ENCODE measurements at places on chromosomes 12 and 14.

GRCh38 chr12:103596981-103597380 is 9.9 kb downstream of the STAB2 start:
- DNase-seq: no peak

- DNase-seq: no peak
These were observed 376.2 kb downstream of the DPF3 start for GRCh38 chr14:72517736-72518135.

DNA sequence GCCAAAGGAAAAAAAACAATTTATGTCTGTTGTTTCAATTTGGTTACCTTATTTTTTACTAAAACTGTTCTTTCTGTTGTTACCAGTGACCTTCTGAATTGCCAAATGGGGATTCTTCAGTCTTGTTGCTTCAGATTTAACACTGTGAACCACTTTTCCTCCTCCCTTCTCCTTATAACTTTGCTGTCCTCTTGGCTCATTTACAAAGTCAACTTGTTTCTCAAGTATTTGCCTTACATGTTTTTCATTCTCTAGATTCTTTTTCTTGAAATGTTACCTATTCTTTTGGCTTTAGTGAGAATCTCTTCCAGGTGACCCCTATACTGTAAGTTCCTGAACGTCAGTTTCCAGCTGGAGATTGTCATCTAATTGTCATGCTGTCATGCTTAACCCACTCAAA is 19.4 kb downstream of the FUT8 start:
- no peak for DNase-seq

- no peak for DNase-seq
These were observed 27.9 kb downstream of the FAR2 start for GRCh38 chr12:29176941-29177340.

DNA sequence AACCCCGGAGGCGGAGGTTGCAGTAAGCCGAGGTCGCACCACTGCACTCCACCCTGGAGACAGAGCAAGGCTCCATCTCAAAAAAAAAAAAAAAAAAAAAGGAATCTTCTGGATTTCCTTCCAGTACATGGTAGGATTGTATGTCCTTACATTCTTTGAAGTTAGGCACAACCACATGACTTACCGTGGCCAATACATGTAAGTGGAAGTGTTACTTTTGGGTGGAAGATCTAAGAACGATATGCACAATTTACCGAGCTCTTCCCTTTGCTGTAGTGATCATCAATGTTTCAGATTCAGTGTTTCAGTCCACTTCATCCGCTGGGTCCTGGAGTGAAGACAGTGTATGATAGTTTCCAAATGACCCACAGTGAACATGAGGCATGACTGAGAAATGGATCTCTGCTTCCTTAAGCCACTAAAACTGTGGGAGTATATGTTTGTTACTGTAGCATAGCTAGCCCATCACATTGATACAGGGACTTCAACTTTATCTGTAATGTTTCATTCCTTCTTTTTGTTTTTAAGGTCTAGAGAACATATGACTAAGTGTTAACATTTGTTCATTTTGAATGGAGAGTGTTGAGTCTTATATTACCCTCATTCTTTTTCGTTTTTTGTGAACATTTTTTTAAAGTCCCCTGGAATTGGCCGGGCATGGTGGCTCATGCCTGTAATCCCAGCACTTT is 18.5 kb upstream of the NINJ2 start:
- DNase-seq: no peak

DNA sequence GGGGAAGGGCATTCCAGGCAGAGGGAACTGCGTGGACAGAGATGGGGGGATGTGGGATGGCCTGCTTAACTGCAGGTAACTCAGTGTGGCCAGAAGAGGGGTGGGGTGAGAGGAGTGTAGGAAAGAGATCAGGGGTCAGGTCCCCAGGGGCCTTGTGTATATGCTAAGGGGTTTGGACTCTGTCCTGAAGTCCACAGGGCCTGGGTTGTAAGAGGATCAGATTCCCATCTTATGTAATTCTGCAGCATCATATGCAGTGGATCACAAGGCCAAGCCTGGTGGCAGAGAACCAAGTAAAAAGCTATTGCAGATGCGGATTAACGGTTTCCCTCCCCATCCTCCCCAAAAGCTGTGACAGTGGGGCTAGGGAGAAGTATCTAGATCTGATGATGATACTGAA is 8.7 kb downstream of the TCTN1 start:
- DNase-seq: no peak
